ENCODE measurements at places on chromosomes 3 and 15.

DNA sequence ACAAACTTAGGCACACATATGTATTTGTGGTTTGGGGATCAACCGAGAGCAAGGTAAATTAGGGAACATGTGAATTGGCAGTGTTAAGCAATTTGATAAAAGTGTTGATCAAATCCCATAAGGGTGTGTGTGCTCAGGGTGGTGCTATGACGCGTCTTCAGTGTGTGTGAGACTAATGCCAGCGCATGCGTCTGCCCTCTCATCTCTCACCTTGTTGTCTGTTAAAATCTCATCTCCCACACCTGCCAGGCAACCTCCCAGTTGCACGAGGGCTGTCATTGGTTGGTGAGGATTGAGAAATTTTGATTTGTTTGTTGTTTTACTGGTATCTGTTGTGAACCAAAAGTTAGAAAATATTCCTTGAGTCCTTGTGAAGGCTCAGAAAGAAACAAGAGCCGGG, 137.2 kb upstream of the ICE2 start:
- peak overlapping the region; percentile 79 for H3K27ac ChIP-seq
- no peaks in the 10 kb centered on the region for H3K27me3 ChIP-seq
- no peak overlapping the region for H3K4me3 ChIP-seq
- DNase-seq = no peak
- H3K4me1 ChIP-seq = peaks cover 14% of the 10 kb centered on the region

- peaks cover 4% of the 10 kb centered on the region for H3K4me1 ChIP-seq
- H3K36me3 ChIP-seq = peaks cover 4% of the 10 kb centered on the region
- no peak overlapping the region for H3K4me3 ChIP-seq
These were observed 85.4 kb downstream of the SMAD6 start for GRCh38 chr15:66787489-66787871.

- no peaks in the 10 kb centered on the region for H3K36me3 ChIP-seq
- no peak overlapping the region for H3K27ac ChIP-seq
- no peak overlapping the region for H3K4me3 ChIP-seq
- DNase-seq = no peak
These were observed 18.4 kb upstream of the EMC3 start for GRCh38 chr3:10004960-10005564.

DNA sequence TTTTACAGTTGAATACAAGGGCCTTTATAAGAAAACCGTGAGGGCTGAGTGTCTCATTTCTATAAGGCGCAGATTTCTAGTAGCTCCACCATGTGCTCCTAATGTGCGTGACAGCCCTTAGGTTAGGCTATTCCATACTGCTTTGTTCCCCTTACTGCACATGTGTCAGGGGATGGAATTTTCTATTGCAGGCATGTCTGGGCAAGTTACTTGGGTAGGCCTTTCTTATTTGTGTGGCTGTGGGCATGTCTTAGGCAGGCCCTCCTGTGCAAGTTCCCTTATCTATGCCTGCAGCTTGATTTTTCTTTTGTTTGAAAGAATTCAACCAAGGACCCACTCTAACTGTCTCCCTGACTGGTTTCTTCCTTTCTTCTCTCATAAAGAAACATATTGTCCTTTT, 434.2 kb upstream of the CNTN3 start:
- no peaks in the 10 kb centered on the region for H3K36me3 ChIP-seq
- no peak for DNase-seq
- no peaks in the 10 kb centered on the region for H3K4me1 ChIP-seq
- no peaks in the 10 kb centered on the region for H3K27me3 ChIP-seq
- no peak overlapping the region for H3K27ac ChIP-seq
- H3K4me3 ChIP-seq = no peak overlapping the region

DNA sequence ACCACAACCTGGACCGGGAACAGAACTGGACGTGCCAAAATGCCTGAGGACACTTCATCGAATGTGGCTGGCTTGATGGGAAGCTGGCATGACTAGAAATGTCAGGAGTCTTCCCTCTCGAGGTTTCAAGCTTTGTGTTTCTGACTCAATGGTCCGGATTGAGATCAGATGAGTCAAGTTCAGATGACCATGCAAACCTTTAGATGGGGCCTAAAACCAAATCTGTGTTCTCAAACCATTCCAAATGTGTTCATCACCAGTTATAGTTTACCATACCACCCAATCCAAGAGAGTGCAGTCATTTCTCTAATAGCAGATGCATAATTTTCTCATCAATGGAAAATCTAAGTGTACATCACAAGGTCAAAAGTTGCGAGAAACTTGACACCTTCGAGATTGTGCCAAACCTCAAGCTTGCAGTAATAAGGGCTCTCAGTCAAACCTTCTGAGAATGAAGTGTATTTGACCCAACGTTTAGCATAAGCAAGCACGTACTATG, 369.1 kb downstream of the RORA start:
- peaks cover 32% of the 10 kb centered on the region for H3K4me1 ChIP-seq
- no peaks in the 10 kb centered on the region for H3K27me3 ChIP-seq
- no peaks in the 10 kb centered on the region for H3K36me3 ChIP-seq
- H3K4me3 ChIP-seq = no peak overlapping the region
- DNase-seq = no peak

GRCh38 chr3:69856965-69857705, 117.9 kb downstream of the MITF start:
- DNase-seq = no peak
- no peak overlapping the region for H3K27ac ChIP-seq
- H3K4me3 ChIP-seq = no peak overlapping the region
- no peaks in the 10 kb centered on the region for H3K4me1 ChIP-seq
- H3K36me3 ChIP-seq = no peaks in the 10 kb centered on the region

DNA sequence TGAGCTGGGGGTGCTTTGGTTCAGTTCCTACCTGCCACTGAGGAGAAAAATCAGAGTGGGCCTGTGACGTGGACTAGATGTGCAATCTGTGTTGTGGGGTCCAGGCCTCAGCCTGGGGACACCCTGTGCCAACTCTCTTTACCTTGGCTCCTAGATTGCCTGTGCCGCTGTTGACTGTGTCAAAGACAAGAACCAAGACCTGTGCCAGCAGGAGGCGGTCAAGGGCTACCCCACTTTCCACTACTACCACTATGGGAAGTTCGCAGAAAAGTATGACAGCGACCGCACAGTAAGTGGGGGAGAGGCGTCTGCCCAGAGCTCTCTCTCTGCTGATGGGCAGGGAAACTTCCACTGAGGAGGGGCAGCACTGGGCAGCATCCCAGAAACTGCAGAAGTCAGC, 40.6 kb upstream of the SEC22A start:
- no peak overlapping the region for H3K27ac ChIP-seq
- no peaks in the 10 kb centered on the region for H3K27me3 ChIP-seq
- H3K4me1 ChIP-seq = peaks cover 3% of the 10 kb centered on the region
- H3K4me3 ChIP-seq = no peak overlapping the region

DNA sequence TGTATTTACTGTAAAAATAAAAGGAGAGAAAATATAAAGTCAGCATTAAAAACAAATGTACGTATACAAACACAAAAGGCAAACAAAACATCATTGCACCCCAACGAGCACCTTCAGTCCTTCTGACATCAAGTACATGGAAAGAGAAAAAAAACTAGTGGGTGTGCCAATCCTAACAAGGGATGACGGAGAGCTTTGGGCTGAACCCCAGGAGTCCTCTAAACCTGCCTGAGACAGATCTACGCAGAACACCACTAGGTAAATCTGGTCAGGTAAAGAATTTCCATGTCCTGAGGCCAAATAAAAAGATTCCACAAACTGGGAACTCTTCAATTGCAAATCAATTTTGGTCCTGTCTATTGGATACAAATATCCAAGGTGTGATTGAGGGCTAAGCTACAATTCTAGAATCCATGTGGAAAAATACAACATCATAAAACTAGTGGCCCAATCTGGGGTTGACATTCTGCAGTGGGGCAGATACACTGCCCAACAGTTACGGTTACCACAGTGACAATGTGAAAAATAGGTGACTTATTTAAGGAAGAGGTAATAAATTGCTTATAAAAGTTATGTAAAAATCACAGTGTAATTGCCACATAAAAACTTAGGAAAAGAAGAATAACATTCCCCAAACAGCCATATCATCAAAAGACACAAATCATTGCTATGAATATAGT, 14.2 kb downstream of the IFT80 start:
- H3K27ac ChIP-seq = no peak overlapping the region
- peaks cover 2% of the 10 kb centered on the region for H3K36me3 ChIP-seq
- no peaks in the 10 kb centered on the region for H3K27me3 ChIP-seq
- no peak for DNase-seq
- no peak overlapping the region for H3K4me3 ChIP-seq
- H3K4me1 ChIP-seq = peaks cover 8% of the 10 kb centered on the region
